ENCODE measurements at places on chromosomes 6 and 20. TPM values are rescaled to one million over a fixed set of nuclear protein-coding genes. Genes with fewer than 3 reads are reported as not detected.

Gene LZTS3
- total RNA-seq = 9.5 TPM

Gene CFAP61
- total RNA-seq = 0.91 TPM

GRCh38 chr6:36246506-36247268, 23.2 kb upstream of the PNPLA1 start:
- no peaks in the 10 kb centered on the region for H3K27me3 ChIP-seq
- no peaks in the 10 kb centered on the region for H3K36me3 ChIP-seq
- H3K4me3 ChIP-seq = no peak overlapping the region
- no peak overlapping the region for H3K27ac ChIP-seq
- no peaks in the 10 kb centered on the region for H3K4me1 ChIP-seq
- DNase-seq = no peak

DNA sequence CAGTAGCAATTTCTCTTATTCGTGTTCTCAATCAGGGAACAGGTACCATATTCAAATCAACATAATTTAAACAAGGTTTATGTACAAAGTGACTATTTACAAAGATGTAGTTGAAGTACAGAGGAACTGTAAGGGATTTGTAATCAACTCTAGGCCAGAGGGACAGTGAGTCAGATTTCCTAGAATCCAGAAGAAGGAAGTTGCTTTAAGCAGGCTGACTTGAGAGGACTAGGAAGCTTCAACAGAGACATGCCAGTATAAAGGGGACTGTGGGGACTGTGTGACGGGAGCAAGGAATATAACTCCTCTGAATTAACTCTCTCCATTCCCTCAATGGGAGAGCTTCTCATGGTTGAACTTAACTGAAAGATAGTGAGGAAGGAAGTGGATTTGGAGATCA, 427.4 kb upstream of the JAG1 start:
- H3K27me3 ChIP-seq = no peaks in the 10 kb centered on the region
- H3K4me1 ChIP-seq = no peaks in the 10 kb centered on the region
- H3K4me3 ChIP-seq = no peak overlapping the region
- no peak for DNase-seq
- no peak overlapping the region for H3K27ac ChIP-seq

DNA sequence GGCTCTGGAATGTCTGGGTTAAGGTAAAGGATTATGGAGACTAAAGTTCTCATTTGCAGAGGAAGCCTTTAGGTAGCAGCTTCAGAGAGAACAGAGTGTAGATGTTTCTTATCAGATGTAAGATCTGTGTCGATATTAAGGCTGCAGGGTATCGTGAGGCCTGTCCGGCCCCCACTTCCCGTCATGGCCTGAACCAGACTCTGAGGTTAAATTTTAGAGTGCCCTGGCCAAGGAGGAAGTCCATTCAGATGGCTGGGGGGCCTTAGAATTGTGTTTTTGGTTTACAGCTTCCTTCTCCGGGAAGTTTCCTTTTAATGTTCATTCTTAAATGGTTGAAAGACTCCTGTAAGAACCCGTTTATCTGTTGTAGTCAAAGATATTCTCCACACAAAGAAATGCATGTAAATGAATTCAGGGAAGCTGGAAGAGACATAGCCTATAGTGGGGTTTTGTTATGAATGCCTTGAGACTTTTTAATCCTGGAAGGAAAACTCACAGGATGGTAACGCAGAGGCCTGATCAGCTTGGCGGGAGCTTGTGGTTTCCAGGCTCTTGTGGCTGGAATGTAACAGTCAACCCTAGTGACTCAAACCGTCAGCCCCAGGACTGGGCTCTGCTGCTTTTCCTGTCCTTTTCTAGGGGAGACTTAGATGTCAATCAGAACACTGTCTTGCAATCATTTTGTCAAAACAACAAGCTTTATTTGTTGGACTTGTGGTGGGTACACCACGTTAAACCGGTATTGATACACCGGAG, 34.7 kb downstream of the KIF25 start:
- no peaks in the 10 kb centered on the region for H3K4me1 ChIP-seq
- no peak for DNase-seq

- no peaks in the 10 kb centered on the region for H3K36me3 ChIP-seq
- DNase-seq = no peak
- no peaks in the 10 kb centered on the region for H3K27me3 ChIP-seq
- H3K27ac ChIP-seq = no peak overlapping the region
- no peak overlapping the region for H3K4me3 ChIP-seq
Observed at GRCh38 chr6:74248966-74249365, 553.0 kb downstream of the CD109 start.

DNA sequence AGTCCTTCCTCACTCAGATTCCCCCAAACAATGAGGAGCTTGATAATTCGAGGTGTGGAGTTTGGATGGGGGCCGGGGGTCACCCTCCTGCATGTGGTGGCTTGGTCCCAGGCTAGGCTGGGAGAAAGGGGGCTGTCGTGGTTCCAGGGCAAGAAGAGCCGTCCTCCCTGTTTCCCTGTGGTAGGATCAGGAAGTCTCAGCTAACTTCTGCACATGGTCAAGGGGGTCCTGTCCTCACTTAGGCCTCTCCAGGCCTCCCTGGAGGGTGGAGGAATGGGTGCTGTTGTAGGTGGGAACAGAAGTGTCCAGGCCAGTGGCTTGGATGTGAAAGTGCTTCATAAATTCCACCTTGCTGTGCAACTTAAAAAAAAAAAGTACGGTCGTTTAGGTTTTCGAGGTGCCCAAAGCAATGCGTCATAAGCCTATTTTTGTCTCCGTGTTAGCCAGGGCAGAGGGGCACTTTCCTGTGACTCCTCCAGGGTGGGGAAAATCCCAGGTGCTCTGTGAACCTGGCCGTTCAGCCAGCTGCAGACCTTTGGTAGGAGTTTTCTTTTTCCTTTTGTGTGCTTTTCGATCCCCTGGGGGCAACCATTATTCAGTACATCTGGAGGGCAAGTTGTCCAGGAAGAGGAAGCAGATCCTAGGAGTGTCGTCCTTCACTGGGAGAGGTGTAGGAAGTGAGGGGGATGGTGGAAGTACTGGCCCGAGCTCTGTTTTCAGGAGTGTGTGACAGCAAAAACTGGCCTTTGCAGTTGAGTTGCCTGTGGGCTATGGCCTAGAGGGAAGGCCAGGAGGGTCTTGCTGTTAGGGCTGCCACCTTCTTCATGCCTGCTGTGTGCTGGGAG, 9.6 kb downstream of the IGF2R start:
- H3K4me3 ChIP-seq = no peak overlapping the region
- no peaks in the 10 kb centered on the region for H3K27me3 ChIP-seq
- no peaks in the 10 kb centered on the region for H3K36me3 ChIP-seq
- H3K4me1 ChIP-seq = no peaks in the 10 kb centered on the region
- DNase-seq = no peak
